Urinary bladder (tissue), 4 donors: ENCODE measurements at places on chromosomes 6 and 20. TPM values are rescaled to one million over a fixed set of nuclear protein-coding genes. Genes with fewer than 3 reads are reported as not detected.

The MYCT1 gene
- 25.1 TPM for total RNA-seq

The FAM83C gene
- total RNA-seq = 0.21 TPM

The SSTR4 gene
- not detected for total RNA-seq

The KHDRBS2 gene
- 5.2 TPM for total RNA-seq

The MICB gene
- 1.6 TPM for total RNA-seq

The TP53TG5 gene
- total RNA-seq = 0.69 TPM

The SPAG4 gene
- 1.6 TPM for total RNA-seq

- DNase-seq = no peak
Observed at GRCh38 chr20:57476641-57477461, 48.1 kb downstream of the CTCFL start.

DNA sequence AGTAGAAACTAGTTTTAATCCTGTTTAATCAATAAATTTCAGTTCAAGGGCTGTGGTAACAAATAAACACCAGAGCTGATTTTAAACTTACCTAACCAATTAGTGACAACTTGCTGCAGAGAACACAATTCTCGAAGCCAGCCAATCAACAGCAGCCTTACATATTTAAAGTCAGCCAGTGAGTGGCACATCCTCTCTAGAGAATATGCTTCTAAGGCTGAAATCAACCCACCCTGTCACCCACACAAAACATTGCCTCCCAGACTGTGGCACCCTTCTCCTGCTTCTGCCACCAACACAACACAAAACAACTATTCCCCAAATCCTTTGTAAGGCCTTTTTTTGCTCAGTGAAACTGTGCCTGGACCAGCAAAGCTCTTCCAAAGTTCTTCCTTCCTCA, 306.0 kb downstream of the EYA4 start:
- no peak for DNase-seq

DNA sequence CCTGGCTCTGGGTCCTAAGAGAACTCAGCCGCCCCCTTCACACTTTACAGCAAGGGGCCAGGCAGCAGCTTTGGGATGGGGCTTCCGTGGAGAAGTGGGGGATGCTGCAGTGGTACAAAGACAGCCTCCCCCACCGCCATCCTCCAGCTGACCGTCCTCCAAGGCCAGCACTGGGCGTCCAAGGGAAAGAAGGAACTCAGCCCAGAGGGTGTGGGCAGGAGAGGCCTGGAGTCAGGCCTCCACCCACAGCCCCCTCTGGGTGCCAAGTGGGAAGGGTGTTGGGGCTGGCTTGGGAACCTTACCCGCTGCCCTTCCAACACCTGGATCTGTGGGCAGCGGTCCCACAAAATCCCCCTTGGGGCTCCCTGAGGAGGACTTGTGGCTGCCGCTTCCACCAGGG, 13.1 kb downstream of the STMN3 start:
- no peak for DNase-seq

DNA sequence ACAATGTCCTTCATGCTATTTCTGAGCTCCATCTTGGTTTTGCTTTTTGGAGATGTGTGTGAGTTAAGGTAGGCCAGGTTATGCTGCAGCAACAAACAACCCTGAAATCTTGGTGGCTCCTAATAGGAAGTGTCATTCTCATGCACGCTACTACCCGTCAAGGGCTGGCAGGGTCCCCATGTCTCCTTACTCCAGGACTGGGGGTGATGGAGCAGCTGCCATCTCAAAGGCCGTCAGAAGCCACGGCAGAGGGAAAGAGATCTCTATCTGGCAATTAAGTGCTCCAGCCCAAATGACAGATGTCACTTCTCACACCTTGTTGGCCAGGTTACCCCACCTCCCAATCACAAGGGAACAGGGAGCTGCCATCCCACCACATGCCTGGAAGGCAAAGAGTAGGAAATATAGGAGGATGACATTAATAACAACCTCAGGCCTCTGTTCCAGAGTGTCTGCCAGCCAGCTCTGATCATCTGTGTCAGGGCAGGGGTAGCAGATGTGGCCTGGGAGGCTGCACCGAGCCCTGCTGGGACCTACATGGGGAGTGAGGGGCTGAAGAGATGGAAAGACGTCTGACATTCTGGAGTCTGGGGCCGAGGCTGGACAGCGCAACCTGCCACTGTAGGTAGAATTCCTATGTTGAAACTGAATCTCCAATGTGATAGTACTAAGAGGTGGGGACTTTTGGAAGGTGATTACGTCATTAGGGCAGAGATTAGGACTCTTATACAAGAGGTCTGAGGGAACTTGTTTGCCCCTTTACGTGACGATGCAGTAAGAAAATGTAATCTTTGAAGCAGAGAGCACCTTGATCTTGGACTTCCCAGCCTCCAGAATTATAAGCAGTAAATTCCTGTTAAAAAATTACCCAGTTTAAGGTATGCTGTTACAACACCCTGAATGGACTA, 4.8 kb upstream of the SDCBP2 start:
- DNase-seq = no peak

DNA sequence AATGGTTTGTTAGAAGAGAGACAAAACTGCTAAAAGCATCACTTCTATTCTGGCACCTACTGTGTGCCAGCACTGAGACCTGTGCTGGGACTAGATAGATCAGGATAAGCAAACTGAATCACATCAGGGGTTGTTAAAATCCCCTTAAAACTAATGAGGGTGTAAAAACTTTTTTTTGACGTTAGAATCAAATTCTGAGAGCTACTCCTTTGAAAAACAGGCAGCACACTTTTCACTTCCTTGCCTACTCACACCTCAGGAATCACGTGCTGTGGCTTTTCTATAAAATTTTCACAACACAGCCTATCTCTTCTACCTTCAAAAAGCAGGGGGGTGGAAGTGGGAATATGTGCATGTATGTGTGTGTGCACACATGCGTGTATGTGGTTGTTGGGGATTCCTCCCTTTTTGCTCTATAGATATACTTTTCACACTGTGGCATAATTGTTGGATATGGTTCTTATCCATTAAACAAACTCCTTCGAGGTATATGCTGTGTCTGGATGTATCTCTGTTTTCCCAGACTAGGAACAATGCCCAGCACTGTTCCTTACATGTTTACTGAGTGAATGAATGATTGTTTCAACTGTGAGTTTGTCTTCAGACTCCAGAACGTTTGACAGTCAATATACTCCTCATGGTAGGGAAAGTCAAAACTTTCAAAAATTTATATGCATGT, 105.4 kb downstream of the FYN start:
- no peak for DNase-seq

GRCh38 chr20:24617757-24618450, 148.5 kb downstream of the SYNDIG1 start:
- DNase-seq = no peak

GRCh38 chr6:140202964-140203515, 828.6 kb upstream of the CITED2 start:
- DNase-seq = no peak

- no peak for DNase-seq
Observed at GRCh38 chr20:48716086-48716485, 111.7 kb downstream of the PREX1 start.

DNA sequence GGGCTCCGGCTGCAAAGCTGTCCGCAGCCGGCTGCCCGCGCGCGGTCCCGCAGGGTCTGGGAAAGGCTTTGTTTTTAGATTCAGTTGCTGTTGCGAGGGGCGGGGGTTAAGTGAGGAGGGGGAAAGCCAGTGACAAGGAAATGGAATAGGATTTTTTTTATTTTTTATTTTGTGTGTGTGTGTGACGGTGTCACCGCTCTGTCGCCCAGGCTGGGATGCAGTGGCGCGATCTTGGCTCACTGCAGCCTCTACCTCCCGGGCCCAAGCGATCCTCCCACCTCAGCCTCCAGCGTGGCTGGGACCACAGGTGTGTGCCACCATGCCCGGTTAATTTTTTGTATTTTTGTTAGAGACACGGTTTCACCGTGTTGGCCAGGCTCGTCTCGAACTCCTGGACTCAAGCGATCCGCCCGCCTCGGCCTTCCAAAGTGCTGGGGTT, 615 bp upstream of the UBE2J1 start:
- DNase-seq = no peak

DNA sequence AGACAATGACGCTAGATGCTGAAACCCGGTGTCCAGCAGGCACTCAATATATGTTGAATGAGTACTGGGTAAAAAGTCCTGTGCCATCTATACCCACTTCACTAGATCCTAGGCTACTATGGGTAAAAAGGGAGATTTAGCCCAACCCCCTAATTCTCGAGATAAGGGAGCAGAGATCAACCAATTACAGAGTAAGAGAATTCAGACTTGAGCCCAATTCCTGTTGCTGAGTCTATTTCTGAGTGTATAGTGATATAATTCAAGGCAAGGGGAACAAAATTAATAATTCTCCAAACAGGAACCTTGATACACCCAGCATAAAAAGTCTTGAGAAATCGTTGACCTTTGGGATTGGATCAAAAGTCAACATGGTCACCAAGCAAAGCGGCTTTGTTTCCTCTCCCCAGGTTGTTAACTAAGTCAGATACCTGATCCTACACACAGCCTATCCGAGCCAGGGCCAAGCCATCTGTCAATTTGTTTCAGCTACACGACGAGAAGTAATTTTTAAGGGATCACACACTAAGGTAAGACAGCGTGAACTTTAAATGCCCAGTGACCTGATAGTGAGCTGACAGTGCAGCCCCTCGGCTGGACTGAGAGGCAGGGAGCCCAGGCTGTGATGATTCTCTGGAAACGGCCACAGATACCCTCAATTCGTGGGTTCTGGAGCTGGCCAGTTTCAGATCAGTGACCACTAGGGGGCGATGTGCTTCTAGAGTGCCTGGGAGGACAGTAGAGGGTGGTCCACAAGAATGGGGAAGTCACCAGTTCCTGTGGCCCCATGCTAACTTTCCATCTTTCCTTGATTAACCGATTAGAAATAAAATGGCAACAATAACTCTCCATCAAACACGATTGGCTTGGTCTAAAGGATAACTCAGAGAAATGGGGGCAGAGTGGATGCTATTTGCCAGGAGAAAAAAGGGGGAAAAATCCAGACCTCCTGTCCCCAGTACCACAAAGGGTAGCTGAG, 46.2 kb downstream of the SLC22A23 start:
- DNase-seq = no peak

GRCh38 chr20:47741669-47742608, 43.3 kb downstream of the SULF2 start:
- DNase-seq = peak; percentile 41

- no peak for DNase-seq
Observed at GRCh38 chr6:151561238-151561637, 67.4 kb downstream of the CCDC170 start.

- peak; percentile 36 for DNase-seq
Observed at GRCh38 chr6:157954150-157955117, 27.2 kb upstream of the SYNJ2 start.

GRCh38 chr6:71579902-71580301, 291.3 kb downstream of the OGFRL1 start:
- no peak for DNase-seq

GRCh38 chr20:10626896-10627295, 46.9 kb downstream of the JAG1 start:
- DNase-seq = no peak

DNA sequence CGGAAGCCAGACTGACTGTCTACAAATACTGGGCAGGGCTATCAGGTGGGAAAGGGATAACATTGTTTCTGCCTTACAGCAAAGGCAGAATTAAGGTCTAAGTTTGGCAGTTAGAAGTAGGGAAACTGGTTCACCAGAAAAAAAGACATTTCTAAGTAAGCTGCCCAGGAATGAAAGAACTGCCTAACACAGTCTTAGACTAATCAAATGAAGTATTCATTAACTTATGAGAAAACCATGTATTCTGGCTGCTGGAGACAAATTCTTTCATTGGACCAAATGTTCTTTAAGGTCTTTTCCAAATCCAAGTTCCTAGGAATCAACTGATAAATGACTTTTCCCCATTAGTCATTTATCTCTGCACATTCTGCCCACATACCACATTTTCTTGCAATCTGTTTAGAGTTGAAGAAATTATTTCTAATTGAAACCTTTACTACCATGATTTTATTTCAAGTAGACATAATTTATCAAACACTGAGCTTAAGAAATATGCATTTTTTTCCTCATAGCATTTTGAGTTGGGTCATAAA, 120.3 kb upstream of the OGFRL1 start:
- DNase-seq = no peak

DNA sequence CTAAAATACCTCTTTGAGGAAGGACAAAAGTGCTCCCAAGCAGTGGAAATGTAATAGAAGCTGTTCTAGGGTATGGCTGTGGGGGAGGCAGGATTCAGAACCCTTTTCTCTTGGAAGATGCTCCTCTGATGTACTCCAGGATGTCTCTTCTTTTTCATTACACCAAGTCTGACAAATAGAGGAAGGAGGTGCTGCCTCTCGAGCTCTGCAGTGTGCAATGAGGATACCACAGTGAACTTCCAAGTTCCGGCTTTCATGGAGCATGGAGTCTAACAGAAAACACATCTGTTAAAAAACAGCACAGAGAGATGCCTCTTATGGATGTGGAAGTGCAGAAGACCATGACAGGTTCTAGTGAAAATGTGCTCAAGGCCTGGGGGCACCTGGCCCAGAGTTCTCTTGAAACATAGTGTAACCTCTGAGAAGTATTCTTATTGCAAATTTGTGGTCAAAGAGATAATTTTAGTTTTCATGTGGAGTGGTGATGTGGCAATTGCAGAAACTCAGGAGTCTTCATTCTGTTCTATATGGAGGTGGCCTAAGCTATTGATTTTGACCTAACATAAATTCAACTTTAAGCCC, 362.0 kb upstream of the CITED2 start:
- DNase-seq = no peak
